ENCODE measurements at places on chromosomes 2 and 18.

- DNase-seq = peak; percentile 21
Measured at GRCh38 chr2:170530284-170530745, 184.8 kb upstream of the SP5 start.

DNA sequence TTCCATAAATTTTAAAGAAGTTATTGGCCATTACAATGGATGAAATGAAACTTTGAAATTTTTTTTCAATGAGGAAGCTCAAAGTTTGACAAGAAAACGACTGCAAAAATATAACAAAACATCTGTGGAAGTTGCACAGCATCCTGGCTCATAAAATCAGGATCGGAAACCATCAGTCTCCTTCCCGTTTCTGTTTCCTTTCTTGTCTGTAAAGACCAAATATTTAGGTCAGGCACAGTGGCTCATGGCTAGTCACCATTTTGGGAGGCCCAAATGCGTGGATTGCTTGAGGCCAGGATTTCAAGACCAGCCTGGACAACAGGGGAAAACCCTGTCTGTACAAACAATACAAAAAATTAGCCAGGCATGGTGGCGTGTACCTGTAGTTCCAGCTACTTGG, 27.6 kb upstream of the SSB start:
- no peak for DNase-seq

DNA sequence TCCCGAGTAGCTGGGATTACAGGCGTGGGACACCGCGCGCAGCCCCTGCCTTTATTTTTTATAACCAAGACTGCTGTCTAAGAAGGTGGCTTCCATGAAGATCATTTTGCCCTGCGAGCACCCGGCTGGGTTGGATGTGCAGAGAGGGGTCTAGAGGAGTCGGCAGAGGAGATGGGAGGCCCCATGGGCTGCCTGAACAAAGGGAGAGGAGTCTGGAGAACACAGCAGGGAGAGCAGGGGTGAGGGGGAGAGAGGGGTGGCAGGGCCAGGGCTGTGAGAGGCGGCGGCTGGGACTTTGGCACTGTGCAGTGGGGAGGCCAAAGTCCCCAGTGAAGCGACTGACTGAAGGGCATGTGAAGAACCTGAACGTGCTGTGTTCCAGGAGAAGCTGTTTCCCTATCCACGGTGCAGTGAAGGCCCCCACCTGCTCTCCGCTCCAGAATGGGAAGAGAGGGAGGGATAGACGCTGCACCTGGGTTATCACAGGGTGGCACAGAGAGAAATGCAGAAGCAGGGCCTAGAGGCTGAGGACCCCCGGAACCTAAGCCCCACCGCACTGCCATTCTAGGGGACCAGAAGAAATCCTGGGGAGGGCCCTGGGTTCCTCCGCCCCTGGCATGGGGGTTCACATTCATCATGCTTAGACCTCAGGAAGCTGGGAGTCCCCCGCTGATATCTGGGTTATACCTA, 24.8 kb upstream of the FOSL2 start:
- no peak for DNase-seq

GRCh38 chr2:42029171-42029570, 18.6 kb upstream of the PKDCC start:
- DNase-seq = no peak

- DNase-seq = peak; percentile 62
Measured at GRCh38 chr2:46915281-46915810, at the start of gene MCFD2. Gene MCFD2 (minus strand): TSS chr2:46915806. CDS start chr2:46909171, 6,635 bp downstream.

DNA sequence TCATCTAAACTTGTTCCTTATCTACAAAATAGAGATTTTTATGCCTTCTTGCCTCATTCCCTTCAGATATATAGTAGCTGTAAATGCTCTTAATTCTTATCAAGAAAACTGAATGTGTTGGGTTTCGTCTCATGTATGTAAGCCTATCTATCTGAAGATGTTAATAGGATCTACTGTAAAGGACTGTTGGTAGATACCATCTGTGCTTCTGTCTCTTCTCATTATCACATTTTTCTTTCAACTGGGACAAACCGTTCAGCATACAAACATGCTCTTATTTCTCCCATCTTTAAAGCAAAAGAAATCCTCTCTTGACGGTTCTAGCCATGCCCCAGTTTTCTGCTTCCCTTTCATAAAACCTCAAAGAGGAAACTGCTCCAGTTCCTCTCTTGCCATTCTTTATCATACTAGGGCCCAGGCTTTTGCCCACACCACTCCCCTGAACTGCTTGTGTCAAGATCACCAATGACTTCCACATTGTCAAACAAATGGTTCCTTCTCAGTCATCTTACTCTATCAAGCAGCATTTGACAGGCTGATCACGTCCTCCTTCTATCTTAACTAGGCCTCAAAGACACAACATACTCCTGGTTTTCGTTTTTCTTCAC, 88.7 kb downstream of the ARHGEF33 start:
- DNase-seq = no peak

- DNase-seq = no peak
Measured at GRCh38 chr2:177272765-177273164, 8.2 kb upstream of the NFE2L2 start.

DNA sequence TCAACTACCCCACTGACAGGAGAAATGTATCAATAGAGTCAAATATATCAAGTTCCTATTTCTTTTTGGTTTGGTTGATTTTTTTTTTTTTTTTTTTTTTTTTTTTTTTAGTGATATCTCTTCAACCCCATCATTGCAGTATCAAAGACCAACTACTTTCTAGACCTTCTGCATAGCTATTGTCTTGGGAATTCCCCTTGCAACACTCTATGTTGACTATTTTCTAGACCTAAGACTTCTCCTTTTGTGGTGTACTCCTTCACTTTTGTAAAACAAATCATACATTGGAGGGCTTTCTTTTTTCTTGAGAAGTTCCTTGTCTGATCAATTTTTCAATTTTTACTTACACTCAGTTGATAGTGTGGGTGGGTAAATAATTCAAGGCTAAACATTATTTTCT, 46.5 kb upstream of the NR4A2 start:
- DNase-seq = no peak

DNA sequence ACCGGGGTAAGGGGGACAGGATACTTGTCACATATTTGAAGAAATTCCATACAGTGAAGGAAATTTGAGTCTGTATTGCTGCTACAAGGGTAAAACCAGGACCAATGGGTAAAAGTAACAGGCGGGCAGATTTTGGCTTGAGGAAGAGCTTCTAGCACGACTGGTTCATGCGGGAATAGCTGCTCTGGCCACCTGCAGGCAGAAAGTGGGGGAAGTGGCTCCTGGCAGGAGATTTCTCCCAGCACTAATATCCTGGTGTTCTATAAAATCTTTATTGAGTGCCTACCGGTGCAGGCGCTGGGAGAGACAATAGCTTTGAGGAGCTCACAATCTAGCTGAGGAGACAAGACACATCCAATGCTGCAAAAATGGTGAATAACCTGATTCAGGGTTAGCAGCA, 198.5 kb downstream of the LOXHD1 start:
- DNase-seq = no peak

DNA sequence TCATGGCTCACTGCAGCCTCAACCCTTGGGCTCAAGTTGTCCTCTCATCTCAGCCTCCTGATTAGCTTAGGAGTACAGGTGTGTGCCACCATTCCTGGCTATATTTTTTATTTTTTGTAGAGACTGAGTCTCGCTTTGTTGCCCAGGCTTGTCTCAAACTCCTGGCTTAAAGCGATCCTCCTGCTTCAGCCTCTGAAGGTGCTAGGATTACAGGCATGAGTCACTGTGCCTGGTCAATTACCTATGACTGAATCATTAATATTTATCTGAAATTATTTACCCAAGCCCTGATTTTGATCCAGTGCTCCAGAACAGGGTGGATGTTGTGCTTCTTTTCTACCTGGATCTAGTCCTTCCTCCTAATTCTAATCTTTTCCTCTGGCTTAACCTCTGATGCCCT, 87.8 kb downstream of the MAP2 start:
- no peak for DNase-seq

DNA sequence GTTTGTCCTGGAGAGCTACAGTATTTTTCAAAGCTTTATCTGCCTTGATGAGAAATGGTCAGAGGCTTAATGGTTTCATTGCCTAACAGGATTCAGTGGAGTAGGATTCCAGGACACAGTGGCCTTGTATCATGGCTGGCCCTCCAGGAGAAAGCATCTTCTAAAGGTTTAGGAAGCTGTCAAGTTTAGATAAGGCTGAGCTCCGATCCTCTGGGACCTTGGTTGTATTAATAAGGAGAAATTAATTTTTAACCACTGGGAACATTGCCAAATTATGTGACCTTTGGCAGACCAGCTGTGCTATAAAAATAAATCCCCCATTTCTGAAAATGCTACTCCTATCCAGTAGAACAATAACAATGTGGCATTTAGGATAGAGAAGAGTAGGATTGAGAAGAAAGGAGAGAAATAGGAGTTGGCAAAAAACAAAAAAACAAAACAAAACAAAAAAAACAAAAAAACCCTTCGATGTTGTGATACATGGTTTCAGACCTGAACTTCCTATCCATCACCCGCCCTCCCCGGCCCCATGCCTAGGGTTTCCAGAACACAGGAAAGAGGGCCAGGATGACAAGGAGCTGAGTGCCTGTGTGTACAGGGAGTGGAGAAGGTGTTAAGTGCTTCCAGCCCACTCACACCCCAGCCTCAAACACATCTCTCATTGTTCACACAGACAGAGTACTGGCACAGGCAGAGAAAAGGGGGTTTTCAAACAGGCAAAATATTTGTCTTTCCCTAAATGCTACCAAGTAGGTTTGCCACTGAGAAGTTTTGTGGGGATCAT, 6.3 kb downstream of the NRP2 start:
- no peak for DNase-seq

DNA sequence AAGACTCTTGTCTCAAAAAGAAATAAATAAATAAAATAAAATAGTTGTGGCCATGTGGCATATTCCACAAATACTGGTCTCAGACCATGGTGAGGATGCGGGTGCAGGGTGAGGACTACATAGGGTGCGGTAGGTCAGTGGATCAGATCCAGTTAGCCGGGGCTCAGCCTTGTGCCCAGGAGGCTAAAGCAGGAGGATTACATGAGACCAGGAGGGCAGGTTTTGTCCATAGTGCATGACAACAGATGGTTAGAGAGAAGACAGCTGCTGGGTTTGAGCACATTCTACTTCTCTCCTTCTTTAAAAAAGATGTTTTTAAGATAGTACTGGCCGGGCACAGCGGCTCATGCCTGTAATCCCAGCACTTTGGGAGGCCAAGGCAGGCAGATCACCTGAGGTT, 12.8 kb upstream of the PSD4 start:
- no peak for DNase-seq

- no peak for DNase-seq
Measured at GRCh38 chr2:235511751-235512698, 18.2 kb downstream of the AGAP1 start.

- peak; percentile 36 for DNase-seq
Measured at GRCh38 chr2:42371611-42372473, 10.8 kb upstream of the COX7A2L start.

GRCh38 chr18:66615176-66615575, 11.3 kb upstream of the CDH19 start:
- no peak for DNase-seq

GRCh38 chr2:62215306-62216064, 19.6 kb downstream of the B3GNT2 start:
- DNase-seq = no peak

DNA sequence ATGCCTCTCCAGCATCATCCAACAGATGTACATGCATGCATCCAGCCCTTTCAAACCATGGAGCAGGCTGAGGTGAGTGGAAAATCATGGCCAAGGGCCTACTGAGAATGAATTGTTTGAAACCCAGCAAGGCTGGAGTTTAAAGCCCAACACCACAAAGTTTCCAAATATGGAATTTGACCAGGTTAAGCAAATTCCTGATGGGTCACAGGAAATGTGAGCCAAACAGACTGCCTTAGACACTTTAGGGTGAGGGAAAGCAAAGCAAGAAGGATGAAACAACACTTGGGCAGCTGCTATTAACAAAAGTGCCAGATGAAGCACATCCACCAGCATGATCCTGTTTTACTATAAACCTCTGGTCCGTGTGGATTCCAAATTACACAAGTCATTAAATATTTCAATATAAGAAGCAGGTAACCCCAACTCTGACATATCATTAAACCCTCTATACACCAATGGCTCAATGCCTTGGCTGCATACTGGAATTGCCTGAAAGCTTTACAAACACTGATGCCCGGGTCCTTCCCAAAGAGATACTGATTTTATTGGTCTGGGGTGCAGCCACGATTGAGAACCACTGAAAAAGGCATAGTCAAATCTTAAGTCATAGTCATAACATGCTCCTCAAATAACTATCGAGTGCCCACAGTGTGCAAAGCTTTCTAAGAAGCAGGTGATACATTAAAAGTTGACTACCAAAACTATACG, 9.1 kb downstream of the KLF7 start:
- no peak for DNase-seq

GRCh38 chr2:182148344-182148743, 162.7 kb downstream of the PPP1R1C start:
- no peak for DNase-seq

DNA sequence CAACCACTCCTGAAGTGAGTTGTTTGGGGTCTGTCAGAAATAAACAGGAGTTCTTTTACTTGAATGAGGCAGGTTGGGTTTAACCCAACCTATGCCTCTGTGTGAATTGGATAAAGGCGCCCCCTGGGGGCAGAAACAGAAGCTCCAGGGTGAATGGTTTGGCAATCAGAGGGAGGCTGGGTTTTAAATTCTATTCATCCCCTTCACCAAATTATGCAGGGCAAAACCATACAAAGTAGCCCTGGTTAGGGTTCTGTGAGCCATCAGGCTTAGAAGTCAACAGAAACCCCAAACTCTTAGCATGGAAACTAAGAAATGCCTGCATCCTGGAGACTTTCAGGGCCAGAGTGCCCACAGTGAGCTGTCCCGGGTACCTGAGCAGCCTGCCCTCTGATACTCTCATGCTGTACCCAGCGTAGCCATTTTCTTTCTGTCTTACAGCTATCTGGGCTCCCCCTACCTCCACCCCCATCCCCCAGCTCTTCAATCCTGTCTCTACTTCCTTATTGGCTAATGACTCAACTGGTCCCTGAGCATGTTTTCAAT, 241.5 kb downstream of the ICOS start:
- peak; percentile 50 for DNase-seq

- DNase-seq = no peak
Measured at GRCh38 chr2:25375989-25376545, 34.3 kb upstream of the DNMT3A start.

DNA sequence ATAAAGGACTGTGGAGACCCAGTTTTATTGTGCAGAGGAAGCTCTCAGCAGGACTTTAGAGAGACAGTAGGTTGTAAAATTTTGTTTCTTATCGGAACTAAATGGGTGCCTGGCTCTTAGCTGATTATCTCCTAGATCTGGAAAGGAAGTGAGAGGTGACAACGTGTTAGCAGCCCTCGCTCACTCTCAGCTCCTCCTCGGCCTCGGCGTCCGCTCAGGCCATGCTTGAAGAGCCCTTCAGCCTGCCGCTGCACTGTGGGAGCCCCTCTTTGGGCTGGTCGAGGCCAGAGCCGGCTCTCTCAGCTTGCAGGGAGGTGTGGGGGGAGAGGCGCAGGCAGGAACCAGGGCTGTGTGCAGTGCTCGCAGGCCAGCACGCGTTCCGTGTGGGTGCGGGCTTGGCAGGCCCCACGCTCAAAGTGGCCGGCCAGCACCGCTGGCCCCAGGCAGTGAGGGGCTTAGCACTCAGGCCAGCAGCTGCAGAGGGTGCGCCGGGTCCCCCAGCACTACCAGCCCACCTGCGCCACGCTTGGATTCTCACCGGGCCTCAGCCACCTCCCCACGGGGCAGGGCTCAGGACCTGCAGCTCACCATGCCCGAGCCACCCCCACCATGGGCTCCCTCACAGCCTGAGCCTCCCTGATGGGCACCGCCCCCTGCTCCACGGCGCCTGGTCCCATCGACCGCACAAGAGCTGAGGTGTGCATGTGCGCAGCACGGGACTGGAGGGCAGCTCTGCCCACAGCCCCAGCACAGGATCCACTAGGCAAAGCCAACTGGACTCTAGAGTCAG, 4.6 kb upstream of the MFF start:
- no peak for DNase-seq

Measured in adrenal gland (tissue), 19 donors.